ENCODE measurements at places on chromosomes 4 and X.

GRCh38 chrX:19566359-19567222 is 51.3 kb upstream of the MAP3K15 start:
- DNase-seq = peak; percentile 26

GRCh38 chrX:150913511-150913910 is 15.0 kb upstream of the CD99L2 start:
- no peak for DNase-seq

DNA sequence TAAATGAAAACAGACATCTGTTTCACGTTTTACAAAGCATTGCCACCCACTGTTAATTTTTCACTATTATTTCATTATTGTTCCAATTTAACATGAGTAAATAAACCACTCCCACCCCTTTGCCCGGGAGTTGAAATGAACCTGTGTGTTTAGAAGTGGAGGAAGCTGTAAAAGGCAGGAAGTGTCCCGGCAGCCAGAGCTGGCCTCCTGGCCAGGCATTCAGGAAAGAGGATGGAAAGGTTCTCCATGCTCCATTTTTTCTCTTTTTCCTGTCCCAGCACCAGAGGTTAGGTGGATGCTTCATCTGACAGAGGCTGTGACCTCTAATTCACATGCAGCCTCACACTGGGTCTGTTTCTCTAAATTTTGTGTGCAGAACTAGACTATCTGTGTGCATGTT is 55.5 kb upstream of the LNX1 start:
- DNase-seq = no peak

- DNase-seq = no peak
These were observed 162.5 kb upstream of the CASK start for GRCh38 chrX:42085836-42086235.

- DNase-seq = no peak
These were observed 446.7 kb downstream of the FSTL5 start for GRCh38 chr4:161717084-161717483.

DNA sequence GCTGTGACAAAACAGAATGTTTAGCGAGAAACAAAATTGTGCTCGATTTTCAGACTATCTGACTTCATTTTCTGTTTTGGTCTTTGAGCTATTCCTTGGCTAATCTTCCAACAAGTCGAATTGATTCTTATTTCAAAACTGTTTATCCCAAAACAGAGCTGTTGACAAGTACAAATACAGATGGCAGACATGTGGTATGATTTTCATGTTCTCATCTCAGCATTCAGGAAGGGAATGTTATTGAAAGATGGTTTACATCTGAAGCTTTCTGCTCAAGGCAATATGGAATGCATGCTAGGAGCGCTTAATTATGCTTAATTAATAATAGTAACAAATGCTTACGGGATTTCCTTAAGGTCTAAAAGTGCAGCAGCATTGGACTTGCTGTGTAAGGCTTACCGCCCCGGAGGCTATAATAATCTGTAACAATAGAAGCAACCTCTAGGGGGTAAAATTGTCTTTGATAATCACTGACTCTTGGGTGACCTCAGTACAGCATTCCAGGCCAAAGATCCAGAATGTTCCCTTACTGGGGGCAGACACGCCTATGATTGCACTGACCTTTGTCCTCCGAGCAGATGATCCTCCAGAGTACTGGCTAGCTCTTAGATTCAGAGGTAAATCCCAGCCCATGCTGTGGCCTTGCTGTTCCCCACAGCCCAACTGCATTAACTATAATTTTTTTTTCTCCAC is 16.4 kb downstream of the LSM6 start:
- DNase-seq = no peak

- peak; percentile 55 for DNase-seq
These were observed 28.2 kb downstream of the F11 start for GRCh38 chr4:186294160-186294559.

- no peak for DNase-seq
These were observed 18.3 kb downstream of the SCD5 start for GRCh38 chr4:82780170-82780751.

- no peak for DNase-seq
These were observed 830.8 kb upstream of the POU3F4 start for GRCh38 chrX:82677286-82677685.

DNA sequence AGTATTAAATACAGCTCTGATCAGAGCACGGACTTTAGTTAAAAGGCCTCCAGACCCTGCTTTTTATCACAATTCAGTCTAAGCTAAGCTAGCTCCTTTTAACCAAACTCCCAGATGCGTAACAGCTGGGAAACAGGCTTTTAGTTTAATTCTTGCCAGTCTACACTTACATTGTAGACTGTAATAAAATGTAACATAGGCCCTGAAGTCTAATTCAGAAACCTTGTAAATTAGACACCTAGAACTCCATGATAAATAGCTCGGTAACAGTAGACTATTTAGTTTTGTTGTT is 20.1 kb downstream of the FBXO8 start:
- DNase-seq = no peak

DNA sequence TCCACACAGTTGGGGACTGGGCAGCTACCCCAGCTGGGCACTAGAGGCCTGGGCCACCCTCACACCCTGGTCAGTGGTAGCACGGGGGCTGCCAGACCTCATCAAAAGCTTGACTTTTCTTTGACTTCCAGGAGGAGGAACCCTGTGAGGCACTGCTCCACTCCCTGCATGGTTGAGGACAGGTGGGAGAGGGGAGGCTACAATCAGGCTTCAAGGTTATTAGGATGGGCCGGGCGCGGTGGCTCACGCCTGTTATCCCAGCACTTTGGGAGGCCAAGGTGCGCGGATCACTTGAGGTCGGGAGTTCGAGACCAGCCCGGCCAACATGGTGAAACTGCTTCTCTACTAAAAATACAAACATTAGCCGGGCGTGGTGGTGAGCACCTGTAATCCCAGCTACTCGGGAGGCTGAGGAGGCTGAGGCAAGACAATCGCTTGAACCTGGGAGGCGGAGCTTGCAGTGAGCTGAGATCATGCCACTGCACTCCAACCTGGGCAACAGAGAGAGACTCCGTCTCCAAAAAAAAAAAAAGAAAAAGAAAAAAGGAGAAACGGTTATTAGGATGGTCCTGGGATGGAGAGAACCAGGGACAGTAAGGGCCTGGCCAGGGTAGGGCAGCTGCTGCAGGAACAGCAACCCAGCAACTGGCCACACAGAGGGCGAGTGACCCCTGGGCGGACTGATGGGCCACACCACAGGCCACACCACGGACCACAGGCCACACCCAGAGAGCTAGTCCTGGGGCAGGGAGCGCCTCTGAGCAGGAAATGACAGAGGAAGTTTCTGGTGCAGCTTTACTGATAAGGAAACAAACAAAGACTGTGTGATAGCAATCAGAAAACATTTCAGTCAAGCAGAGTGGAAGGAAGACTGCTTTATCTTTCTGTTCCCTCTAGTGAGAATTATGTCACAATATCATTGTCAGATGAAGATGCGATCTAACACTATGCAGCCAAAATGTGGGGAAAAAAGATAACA is 20.5 kb upstream of the OPN1LW start:
- peak; percentile 76 for DNase-seq

GRCh38 chr4:57877047-57877458 is 766.9 kb upstream of the IGFBP7 start:
- no peak for DNase-seq

DNA sequence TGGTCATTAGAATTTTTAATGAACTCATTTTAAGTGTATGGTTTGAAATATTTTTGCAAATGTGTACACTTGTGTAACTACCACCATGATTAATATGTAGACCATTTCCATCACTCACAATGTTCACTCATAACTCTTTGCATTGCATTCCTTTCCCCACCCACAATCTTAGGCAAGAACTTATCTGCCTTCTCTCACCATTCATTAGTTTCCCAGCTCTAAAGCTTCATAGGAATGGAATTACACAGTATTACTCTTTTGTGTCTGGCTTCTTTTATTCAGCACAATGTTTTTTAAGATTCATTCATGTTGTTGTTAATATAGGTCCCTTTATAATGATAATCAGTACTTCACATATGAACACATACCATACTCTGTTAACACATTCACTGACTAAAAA is 106.1 kb downstream of the ARAP2 start:
- DNase-seq = no peak

DNA sequence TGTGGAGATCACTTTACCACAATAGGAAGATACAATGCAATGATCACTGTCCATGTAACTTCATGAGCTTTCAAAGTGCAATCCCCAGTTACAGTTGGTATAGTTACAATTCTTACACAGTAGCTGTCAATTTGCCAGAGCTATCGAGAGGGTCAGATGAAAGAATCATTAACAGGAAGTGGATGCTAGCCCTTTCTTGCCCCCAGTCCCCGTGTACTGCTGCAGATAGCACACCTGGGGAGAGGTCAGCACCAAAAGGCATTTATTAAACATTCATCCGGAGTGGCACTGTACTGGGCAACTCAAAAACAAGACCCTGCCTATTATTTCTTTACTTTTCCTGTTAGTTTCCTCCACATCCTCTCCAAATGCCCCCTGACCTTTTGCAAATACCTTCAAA is 47.7 kb downstream of the SOD3 start:
- no peak for DNase-seq

DNA sequence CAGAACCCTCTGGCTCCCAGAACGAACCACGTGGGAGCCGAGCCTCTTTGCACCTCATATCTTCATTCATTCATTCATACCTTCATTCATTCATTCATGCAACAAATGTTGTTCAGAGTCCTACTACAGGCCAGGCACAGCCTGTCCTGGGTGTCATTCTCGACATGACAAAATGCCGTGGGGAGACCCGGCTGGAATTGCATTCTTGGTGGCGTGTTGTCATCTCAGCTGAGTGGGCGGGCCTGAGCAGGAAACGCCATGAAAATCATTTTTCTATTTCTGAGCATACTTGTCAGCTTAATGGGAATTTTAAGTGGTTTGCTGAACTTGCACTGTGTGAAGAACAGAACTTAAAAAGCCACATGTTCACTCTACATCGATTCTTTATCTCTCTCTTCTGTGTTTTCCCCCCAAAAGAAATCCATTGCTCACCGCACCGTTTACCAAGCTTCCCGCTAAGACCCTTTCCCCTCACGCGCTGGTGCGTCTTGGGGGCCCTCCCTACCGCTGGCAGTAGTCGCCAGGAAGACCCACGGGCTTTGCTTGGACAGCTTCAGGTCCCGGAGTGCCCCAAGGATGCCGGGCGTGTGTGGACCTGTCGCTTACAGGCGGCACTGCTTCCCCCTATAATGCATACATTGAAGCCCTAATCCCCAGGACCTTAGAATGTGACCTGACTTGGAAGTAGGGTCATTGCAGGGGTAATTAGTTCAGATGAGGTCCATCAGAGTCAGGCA is 41.6 kb upstream of the HMX1 start:
- no peak for DNase-seq

- no peak for DNase-seq
These were observed 45.2 kb upstream of the UNC5C start for GRCh38 chr4:95594013-95594412.

GRCh38 chr4:74045772-74046171 is 7.3 kb upstream of the CXCL3 start:
- no peak for DNase-seq

GRCh38 chrX:139194571-139195280 is 335.8 kb upstream of the F9 start:
- no peak for DNase-seq

DNA sequence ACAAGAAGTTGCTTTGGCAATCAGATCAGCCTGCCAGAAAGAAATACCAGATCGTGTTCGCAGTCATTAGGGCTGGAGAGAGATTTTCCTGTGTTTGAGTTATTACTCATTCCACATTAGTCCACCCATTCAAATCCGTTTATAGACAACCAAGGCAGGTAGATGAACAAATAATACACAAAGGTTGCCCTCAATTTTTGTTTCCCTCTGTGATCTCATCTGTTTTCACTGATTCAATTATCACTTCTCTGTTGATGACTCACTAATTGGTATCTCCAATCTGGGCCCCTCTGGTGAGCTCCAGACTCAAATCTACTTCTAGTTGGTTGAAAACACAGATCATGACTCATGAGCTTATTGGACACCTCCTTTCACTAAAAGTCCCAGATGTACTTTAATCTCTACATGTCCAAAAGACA is 54.5 kb downstream of the CHM start:
- no peak for DNase-seq

DNA sequence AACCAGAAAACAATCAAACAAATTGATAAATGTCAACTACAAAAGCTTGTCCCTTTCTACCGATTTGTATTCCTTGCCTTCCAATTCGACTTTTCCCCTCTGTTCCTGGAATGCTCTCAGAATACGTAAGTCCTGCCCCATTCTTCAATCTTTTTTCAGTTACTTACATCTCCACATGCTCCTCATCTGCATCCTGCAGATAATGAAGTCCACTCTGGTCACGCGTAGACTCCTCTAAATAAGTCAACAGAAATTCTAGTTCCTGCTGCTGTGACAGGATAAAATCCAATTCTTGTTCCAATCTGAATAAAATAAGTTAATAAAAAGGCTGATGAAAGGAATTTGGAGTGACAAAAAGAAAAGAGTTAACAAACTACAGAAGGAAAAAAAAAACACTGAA is 34.4 kb upstream of the RBM41 start:
- no peak for DNase-seq

- DNase-seq = peak; percentile 37
These were observed 890 bp downstream of the DCAF16 start for GRCh38 chr4:17809667-17810066.

DNA sequence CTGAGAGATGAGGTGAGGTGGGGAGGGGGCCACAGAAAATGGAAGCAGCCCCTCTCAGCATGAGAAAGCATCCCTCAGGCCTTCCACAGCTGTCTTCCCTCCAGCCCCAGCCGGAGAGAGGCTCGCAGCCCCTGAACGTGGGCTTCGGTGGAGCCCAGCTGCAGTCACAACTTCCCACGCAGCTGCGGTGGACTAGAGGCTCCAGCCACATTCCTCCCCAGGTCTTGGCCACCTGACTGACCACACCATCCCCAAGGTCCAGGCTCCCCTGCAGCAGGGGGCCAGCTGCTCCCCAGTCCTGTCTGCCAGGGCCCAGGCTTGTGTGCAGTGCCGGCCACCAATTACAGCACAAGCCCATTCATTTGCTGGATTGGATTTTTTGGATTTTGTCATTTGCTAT is 212.3 kb upstream of the BCOR start:
- DNase-seq = no peak

GRCh38 chr4:101331017-101331416 is 16.3 kb downstream of the PPP3CA start:
- DNase-seq = no peak

DNA sequence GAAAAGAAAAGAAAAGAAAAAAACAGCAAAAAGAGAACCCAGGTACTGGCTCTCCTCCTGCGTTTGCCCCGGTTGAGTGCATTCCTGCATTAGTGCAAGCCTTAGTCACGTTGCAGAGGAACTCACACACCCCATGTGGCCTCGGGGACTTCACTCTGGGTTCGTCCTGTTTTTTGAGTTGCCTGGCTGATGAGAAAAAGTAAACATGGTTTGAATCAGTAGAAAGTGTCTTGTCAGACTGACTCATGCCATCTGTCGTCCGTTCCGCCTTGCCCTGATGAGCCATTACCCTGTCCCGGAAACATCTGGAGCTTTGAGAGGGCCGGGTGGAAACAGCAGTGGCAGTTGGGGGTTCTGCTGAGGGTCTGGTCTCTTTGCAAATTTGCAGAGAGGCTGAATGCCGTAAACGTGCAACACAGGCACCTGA is 16.3 kb downstream of the CD99 start:
- peak; percentile 97 for DNase-seq

- DNase-seq = no peak
These were observed 41.6 kb downstream of the EVC start for GRCh38 chr4:5752376-5753184.
